ENCODE measurements at places on chromosomes 7 and 10.

GRCh38 chr10:107583974-107584373 lies 419.5 kb upstream of the SORCS1 start:
- DNase-seq = no peak

GRCh38 chr7:36762394-36762793 lies 38.1 kb upstream of the AOAH start:
- no peak for DNase-seq

GRCh38 chr7:471866-472639 lies 47.6 kb downstream of the PDGFA start:
- no peak for DNase-seq

- no peak for DNase-seq
Measured at GRCh38 chr10:97298223-97298571, 5.8 kb upstream of the ARHGAP19 start.

GRCh38 chr7:35875292-35875691 lies 74.4 kb downstream of the SEPTIN7 start:
- DNase-seq = no peak

DNA sequence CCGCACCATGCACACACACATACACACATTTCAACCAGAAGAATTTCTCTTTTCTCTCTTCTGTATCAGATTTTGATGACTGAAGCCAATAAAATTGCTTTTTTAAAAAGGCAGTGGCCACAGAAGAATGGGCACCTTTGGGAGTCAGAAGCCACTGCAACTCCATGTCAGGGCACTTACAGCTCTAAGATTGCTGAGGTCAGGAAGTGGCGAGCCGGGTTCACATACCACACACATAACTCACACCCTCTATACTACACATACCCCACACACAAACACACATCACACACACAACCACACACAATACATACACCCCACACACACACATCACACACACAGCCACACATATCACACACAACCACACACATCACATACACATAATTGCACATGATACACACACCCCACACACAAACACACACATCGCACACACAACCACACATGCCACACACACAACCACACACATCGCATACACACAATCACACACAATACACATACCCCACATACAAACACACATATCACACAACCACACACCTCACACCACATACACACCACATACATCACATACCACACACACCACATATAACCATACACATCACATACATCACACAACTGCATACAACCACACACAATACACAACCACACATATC lies 31.2 kb downstream of the GPRIN2 start:
- no peak for DNase-seq

GRCh38 chr7:23768022-23768421 lies 58.0 kb downstream of the STK31 start:
- DNase-seq = no peak

DNA sequence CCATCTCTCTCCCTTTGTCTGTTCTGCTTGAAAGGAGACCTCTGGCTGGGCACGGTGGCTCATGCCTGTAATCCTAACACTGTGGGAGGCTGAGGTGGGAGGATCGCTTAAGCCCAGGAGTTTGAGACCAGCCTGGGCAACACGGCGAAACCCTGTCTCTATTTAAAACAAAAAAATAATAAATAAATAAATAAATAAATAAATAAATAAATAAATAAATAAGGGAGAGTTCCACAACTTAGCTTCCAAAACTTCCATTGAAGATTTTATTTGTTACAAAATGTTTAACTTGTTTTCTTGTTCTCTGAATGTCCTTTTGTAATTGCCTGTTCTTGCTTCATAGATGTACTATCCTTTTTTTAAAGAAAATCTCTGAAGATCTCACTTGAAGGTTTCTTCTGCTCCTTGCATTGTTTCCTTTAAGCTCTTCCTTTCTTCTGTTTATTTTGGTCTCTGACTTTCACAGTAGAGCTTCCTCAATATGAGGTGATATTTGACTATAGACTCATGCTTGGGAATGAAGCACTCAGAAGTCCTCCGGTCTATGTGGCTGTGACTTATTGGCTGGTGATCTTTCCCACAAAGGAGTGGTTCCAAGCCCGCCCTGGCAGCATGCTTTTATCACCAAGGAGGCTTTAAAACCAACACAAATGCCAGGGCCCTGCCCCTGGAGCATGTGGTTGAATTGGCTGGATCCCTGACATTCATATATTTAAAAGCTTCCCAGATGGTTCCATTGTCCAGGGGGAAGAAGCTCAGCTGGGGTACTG lies 18.1 kb upstream of the NPTX2 start:
- DNase-seq = no peak

- DNase-seq = no peak
Measured at GRCh38 chr7:128903621-128904361, 6.7 kb downstream of the KCP start.

- no peak for DNase-seq
Measured at GRCh38 chr7:1284743-1285458, 52.2 kb downstream of the UNCX start.

DNA sequence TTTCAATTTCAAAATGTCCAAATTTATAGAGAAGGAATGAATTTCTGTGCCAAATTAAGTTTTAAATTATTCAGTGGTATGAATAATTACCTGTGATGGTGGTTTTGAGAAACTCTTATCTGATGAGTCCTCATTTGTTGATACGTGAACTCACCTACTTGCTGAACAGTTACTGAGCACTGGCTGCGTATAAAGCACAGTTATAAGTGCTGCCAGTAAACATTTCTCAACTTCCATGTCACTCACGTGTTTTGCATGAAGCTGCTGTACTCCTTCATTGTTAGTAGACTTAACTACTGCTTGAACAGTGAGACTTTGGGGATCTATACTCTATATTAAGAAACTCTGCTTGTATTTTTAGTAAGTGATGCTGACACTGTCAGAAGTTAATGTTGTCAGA lies 269.1 kb upstream of the FZD8 start:
- DNase-seq = no peak

GRCh38 chr7:129792721-129793120 lies 160.0 kb downstream of the UBE2H start:
- no peak for DNase-seq

- no peak for DNase-seq
Measured at GRCh38 chr7:38310591-38311101, 37.2 kb upstream of the TARP start.

- no peak for DNase-seq
Measured at GRCh38 chr10:38072552-38072951, 21.6 kb upstream of the ZNF37A start.

GRCh38 chr10:104589871-104590270 lies 51.2 kb upstream of the SORCS3 start:
- DNase-seq = no peak

Measured in activated CD4-positive, alpha-beta T cell treated with anti-CD3 and anti-CD28 coated beads for 1 hour (primary cell).